WERI-Rb-1 (cell line): ENCODE measurements at places on chromosomes 7 and 10.
A peak's percentile ranks its signal among the peaks of the same experiment; 100 is the strongest.

DNA sequence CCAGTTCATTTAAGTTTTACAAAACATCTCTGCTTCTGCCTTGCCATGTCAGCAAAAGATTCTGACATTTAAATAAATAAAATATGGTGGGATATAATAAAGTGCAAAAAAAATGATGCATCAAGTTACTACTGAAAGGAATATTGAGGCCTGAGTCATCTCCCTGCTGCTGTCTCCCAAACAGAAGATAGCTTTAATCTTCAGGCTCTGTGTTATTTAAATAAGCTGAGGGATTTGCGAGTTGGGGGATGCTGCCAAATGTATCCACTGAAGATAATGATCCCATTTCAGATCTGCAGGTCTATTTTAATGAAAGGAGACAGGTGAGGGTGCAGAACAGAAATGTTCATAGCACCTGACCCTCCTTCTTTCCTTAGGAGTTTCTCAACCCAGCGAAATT, 720.8 kb downstream of the AUTS2 start:
- DNase-seq, result no peak

DNA sequence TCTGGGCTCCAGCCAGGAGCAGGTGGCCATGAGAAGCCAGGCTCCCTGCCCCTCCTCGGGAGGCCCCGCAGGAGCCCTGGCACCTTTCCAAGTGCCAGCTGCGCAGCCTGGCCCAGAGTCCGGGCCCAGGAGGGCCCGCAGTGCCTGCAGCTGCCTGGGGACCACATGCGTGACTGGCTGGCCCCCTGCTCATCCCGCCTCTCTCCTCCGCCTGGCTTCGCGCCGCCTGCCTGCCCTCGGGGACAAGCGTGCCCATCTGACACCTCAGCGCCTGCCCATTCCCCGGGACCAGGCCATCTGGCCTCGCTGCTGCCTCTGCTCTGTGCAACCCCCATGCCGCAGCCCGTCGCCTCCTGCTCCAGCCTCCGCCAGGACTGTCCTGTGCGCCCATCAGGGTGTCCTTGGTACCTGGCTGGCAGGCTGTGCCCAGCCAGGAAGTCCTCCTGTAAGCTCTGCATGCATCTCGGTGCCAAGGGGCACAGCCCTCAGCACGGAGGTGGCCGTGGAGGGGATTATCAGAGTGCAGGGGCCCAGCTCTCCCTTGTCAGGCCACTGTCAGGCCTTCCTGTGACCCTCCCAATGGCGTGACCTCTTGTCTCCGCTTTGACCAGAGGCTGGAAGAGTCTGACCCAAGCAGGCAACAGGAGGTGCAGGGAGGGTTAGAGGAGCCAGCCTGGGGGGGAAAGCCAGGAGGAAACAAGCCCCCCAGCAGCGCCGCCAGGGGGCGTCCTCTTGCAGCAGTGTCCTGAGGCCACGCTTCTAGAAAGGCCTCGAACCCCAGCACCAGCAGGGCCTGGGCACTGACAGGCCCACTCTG, 50.5 kb downstream of the TMEM209 start:
- no peak for DNase-seq

GRCh38 chr10:133390597-133391248, 3.2 kb upstream of the MTG1 start:
- no peak for DNase-seq

DNA sequence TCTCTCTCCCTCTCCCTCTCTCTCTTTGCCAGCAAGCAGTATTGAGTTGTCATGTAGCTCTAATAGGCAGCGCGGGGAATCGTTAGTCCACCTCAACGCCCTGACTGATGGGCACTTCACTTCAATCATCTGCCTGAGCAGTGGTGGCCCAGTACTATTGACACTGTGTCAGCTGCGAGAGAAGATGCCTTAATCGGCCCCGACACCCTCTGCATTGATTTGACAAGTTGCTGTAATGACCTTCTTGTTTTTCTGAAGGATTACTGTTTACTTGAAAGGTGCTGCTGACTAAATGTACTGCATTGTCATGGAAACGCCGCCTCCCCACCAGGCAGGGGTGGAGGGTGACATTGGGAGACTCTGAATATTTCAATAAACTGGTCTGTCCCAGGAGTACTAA, 913.8 kb downstream of the KCNMA1 start:
- no peak for DNase-seq

GRCh38 chr7:140062118-140062527, 628 bp downstream of the PARP12 start:
- DNase-seq, result no peak

DNA sequence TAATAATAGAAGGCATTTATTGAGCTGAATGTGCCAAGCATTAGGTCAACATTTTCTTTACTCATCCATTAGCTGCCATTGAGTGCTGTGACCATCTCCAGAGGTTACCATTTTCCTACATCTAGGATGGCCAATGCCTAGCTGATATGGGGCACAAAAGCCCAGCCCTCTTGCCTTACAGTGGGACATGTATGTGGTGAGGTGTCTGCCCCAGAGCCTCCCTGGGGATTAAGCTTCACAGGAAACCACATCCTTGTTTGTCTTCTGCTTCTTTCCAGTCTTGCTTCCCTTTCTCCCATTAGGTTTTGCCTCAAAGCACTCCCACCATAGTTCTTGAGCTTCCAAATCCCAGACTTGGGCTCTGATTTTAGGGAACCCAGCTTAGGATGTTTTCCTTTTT, 258.7 kb downstream of the SORCS3 start:
- no peak for DNase-seq

- peak; percentile 25 for DNase-seq
Observed at GRCh38 chr10:43138757-43139241, 554 bp downstream of the CSGALNACT2 start.

DNA sequence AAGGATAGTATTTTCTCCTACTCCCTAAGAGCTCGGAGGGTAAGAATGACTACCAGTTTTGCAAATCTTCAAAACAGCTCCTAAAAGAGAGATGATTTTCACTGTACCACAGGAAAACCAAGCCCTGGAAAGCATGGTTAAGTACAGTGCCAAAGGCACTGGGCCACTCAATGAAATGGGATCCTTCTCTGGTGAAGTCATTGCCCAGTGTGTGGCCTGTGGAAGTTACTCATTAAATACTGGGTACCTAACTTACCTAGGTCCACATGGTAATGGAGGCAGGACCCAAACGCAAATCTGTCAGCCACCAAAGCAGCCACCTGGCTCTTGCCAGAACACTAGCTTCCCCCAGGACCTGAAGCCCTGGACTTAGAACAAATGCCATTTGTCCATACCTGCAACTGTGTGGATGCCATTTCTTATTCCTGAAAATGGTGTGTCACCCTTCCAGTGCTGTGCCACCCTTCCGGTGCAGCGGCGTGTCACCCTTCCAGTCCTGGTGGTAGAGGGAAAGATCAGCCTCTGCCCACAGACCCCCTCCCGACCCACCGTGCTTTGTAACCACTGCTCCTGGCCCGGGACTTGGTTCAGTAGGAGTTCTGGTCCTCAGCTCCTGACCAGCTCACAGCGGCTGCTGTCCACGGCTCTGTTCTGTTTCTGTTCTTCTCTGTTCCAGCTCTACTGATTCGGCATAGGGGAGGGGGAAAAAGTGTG, 659.2 kb downstream of the SDK1 start:
- DNase-seq, result no peak

DNA sequence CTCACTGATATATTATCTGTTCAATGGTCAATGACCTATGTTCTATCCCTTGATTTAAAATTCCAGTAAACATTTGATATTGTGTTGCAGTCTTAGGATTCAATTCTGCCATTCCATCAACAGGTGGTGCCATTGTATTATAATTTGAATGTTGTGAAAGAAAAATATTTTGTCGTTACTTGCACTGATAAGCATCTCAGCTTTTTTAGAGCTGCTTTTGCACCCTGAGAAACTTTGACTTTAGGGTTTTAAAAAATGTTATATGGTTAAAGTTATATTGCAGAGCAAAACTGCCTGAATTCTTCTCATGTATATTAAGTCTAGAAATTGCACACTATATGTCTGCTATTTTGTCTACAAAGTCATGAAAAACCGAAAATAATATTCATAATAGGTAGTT, 18.8 kb upstream of the MINDY3 start:
- no peak for DNase-seq

DNA sequence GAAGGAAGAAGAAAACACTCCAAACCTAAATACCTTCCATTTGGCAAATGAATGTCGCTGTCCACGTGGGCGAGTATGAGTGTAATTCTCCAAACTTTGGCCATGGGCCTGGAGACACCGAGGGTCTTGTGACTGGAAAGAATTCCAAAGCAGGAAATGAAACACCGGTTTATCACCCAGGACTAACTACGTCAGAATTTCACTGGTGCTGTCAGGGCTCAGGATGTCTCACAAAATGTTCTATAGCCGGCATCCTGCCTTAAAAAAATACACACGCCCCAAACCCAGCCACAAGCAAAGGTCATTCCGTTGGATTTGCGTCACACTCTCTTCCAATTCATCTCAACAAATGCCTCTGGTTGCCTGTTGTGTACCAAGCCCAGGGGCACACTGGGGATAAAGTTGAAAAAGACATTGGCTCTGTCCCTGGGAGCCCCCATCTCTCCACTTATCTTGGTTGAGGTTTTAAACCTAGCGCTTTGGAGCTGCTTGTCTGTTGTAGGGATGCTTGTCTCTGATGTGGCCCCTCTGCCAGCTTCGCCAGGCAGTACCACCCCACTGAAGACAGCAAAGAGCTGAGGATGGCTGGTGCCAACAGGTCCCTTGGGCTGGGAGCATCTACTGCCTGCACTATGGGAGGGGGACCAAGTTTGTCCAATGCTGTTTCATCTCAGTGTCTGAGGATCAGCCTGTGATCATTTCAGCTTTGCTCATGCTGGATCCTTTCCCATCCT, 31.2 kb downstream of the GSTO2 start:
- DNase-seq, result no peak

DNA sequence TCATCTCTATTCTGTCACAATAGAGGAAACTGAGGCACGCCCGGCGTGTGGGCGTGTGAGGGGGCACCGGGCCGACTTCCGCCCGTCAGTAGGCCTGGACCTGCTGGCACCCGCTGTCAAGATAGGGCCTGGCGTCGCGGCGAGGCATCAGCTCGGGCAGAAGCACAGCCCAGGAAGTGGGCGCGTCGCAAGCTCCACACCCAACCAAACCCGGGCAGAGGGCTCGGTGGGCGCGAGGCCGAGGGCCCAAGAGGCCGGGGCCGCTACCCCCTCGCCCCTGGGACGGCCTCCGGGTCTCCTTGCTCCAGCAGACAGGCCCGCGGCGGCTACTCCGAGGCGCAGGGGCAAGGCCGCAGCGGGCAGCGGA, 91.2 kb downstream of the SPAG6 start:
- DNase-seq, result no peak

DNA sequence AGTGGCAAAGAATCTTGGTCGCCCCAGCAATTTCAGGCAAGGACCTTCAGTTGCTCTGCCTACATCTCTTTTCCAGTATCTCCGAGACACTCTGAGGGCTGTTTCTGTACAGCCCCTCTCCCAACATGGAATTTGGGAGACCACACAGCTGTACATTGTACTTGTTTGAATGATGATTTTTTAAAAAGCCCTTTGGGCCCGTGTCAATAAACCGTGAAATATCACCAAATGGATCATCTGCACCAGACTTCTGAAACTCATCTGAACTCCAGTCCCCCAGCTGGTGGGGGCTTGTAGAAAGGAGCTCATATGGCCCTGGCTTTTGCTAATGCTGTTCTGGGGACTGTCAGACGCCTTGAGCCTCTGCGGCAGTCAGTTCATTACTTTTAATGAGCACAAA, 374.9 kb downstream of the BBS9 start:
- no peak for DNase-seq

GRCh38 chr7:45574669-45575500, 717 bp downstream of the ADCY1 start:
- peak; percentile 51 for DNase-seq

DNA sequence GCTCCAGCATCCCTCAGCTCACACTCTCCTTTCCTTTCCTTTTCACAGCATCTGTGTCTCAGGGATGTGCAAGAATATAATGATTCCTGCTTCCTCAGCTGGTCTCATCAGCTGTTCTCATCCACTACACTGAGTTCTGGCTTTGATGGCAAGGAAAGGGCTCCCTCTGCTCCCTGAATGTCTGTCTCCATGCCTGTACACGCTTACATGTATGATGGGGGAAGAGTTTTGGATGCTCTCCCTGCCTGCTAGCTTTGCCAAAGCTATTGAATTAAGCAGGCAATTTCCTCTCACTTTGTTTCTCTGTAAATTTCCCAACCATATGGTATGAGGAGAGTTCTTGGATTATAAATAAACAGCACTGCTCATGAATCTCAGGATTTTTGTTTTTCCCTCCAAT, 254.5 kb downstream of the SORCS3 start:
- DNase-seq, result no peak

DNA sequence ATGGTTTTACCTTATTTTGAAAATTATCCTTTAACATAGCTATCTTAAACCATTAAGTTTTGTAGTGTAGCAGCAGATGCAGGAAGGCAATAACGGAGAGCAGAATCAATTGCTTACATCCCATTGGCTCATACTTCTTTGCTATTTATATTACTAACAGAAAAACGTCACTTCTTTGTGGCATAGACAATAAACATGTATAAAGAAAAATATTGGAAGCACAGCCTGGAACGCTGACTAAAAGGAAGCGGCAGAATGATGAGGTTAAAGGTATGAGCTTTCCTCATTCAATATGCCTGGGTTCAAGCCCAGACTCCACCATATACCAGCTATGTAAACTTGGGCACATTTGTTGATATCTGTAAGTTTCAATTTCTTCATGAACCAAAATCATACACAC, 24.0 kb upstream of the BMPER start:
- DNase-seq, result no peak

DNA sequence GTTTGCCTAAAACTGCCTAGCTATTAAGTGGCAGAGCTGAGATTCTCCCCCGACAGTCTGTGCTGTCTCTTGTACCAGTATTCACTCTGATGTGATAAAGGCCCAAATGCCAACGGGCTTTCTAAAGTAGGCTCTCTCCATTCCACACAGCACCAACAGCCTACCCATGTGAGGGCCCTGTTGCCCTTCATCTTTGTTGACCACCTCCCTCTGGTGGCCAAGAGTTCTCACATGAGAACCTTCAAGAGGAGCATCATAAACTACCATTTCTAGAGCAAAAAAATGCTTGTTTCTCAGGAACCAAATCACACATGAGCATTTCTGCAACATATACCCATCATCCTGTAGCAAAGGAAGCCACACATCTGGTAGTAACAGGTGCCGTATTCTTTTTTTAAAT, 185.8 kb downstream of the GRM8 start:
- peak; percentile 59 for DNase-seq

DNA sequence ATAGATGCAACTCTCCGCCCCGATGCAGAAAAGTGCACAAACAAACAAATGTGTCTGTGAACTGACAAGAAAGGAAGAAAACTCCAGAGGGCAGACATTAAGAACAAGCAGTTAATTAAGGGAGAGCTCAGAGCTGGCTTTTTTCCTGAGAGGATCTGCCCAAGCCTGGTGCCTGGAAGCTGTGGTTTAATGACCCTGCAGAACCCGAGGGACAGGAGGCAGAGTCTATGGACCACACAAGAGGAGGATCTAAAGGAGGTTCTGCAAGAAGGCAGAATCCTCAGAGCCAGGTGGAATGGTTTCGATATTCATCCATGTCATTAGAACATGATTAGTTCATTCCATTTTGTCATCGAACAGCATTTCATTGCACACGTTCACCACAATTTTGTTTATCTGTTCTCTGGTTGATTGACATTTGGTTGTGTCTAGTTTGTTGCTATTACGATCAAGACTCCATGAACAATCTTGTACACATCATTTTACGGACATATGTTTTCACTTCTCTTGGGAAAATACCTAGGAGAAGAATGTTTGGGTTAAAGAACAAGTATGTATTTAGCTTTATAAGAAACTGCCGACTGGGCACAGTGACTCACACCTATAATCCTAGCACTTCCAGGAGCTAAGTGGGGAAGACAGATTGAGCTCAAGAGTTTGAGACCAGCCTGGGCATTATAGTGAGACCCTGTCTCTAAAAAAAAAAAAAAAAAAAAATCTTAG, 560.2 kb downstream of the CALN1 start:
- no peak for DNase-seq
